ENCODE measurements at places on chromosomes 11 and 22.

DNA sequence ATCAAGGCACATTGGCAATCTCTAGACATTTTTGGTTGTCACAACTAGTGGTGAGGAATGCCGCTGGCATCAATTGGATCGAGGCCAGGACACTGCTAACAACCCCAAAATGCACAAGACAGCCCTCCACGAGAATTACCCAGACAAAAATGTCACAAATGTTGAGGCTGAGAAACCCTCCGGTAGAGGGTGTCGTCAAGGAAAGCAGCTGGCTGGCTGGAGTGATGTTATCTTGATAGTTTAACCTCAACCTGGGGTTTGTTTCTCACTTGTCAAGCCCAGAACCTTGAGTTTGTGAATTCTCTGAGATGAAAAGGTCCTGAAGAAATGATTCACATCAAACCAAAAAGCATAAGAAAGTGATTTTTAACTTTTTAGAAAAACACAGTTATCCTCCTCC, 21.1 kb upstream of the TMPRSS13 start:
- DNase-seq = no peak

- DNase-seq = no peak
Measured at GRCh38 chr11:125995313-125995712, 49.5 kb downstream of the VSIG10L2 start.

- DNase-seq = no peak
Measured at GRCh38 chr11:120395778-120396177, 59.6 kb downstream of the ARHGEF12 start.

GRCh38 chr11:61352038-61352437, 9.6 kb downstream of the CYB561A3 start:
- DNase-seq = no peak

DNA sequence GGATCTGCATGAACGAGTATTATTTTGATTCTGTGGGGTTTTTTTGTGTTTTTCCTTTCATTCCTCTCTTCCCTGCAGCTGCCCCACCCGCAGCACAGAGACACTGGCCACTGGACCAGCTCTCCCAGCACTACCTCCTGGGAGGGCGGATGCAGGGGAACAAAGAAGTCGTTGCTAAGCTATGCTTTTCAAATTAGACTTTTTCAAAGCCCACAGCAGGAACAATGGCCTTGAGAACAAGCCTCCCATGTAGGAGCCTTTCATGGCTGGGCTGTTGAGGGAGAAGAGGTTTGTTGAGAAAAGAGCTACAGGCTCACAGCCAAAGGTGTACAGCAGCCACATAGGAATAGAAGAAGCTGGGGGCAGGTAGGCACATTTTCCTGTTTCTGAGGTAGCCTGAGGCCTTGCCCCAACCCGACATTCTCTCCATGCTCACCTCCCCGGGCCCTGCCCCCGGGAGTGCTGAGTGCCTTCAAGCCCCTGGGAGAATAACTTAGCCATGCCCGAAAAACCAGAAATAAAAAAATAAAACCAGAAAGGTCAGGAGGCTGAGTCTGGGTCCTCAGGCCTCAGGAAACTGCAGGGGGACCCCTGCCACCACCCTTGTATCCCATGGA, 20.5 kb upstream of the SYT12 start:
- no peak for DNase-seq

DNA sequence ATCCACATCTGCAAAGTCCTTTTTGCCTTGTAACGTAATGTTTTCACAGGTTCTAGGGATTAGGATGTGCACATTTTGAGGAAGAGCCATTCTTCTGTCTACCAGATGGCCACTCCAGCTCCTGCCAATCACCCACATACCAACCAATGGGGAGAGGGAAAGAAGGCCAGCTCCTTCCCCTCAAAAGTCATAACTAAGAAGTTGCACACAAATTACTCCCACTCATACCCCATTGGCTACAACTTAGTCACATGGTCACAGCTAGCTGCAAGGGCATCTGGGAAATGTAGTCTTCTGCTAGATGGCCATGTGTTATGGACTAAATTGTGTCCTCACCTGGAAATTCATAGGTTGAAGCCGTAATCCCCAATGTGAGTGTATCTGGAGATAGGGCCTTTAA, 15.4 kb upstream of the MYOD1 start:
- DNase-seq = no peak

DNA sequence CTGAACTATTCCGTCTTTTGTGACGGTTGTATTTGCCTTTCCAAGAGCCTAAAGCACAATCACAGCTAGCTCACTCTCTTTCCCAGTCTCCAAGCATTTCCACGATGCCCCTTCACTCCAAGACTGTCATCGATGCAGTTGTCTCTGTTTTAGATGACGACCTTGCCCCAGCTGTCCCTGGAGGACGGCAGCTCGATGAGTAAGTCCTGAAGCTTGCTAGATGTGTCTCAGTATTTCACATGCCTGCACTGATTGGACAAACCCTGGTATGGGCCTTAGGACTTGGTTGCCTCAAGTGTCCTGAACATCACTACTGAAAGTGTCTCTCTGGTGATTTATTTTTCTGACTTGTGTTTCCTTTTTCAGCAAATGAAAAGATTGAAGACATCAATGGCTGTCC, 129.9 kb downstream of the NAV2 start:
- no peak for DNase-seq

DNA sequence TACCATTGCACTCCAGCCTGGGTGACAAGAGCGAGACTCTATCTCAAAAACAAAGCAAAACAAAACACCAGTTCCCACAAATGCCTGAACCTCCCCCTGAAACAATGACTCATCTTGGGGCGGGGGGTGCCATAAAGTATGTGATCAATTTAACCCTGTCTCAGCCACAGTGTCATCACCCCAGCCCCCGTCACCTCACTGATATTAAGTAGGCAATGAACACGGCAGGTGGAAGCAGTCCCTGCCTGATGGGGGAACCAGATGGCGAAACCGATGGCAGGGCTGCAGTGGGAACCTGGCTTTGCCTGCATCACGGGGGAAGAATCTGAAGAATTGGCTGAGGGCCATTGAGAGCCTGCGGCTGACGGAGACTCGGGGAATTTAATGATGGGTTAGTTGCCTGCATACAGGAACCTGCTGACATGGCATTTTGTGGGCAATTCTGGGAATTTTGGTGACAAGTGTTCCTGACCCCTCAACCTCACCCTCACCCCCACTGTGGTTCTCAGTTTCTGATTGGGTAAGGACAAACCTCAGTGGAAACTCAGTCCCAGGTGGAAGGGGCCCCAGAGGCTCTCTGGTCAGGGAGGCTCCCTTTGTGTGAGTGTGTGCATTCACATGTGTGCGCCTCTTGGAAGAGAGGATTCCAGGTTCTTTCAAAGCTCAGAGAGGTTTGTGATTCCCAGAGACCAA, 39.1 kb upstream of the SHISAL1 start:
- DNase-seq = no peak

DNA sequence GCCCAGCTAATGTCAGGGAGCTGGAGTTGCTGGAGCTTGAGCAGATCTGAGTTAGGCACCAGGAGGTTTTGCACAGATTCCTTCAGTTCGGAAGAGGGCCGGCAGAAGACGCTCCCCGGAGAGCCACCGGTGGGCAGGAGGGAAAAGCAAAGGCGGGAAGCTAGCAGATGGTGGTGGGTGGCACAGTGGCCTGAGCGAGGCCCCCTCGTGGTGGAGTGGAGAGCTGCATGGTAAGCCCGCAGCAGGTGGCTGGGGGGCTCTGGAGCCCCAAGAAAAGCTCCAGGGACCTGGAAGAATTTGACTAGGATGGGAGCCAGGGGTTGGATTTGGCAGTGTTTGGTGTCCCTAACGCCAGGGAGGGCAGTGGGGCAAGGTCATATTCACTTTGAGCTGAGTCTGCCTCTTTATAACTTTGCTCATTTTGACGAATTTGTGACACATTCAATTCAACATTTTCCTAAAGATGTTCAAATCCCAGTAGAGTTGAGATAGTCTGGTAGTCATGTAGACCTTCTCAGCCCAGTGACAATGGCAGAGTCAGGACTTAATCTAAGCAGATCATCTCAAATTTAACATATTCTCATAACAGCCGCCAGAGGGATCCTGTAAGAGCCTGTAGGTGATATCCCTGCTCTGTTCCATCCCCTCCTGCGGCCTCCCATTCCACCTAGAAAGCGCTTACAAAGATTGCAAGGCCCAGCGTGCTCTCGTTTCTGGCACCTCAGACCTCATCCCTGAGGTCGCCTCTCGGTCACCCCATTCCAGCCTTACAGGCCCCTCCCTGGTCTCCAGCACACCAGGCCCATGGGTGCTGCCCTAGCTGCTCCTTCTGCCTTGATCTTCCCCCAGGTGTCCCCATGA, 57.9 kb downstream of the TRIM29 start:
- no peak for DNase-seq

- peak; percentile 23 for DNase-seq
Measured at GRCh38 chr22:41966607-41967240, 2.5 kb upstream of the SEPTIN3 start.

- DNase-seq = no peak
Measured at GRCh38 chr11:60305906-60306619, 21.0 kb upstream of the MS4A6E start.

GRCh38 chr11:14089690-14090462, 127.4 kb downstream of the SPON1 start:
- no peak for DNase-seq

- DNase-seq = no peak
Measured at GRCh38 chr11:19225581-19225980, 15.2 kb downstream of the E2F8 start.

- DNase-seq = no peak
Measured at GRCh38 chr11:31651822-31652221, 142.3 kb downstream of the ELP4 start.

DNA sequence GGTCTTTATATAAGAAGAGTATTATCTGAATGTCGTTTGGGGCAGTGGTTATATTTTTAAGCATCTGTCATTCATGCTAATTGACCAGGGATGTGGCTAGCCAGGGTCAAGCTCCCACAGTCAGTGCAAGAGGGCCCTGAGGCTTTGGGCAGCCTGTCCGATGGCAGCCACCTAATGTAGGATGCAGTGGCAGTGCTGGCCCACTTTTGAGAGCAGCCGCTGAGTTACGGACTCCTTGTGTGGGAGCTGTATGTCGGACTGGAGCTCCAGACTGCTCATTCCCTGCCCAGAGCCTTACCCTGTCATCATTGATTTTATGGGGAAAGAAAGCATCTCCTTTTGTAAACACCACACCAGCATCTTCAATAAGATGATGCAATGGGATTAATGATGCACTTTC, 99.5 kb downstream of the SYT9 start:
- DNase-seq = no peak
